GM23248 (cell line): ENCODE measurements at places on chromosomes 6 and 20. TPM values are rescaled to one million over a fixed set of nuclear protein-coding genes. Genes with fewer than 3 reads are reported as not detected.

DNA sequence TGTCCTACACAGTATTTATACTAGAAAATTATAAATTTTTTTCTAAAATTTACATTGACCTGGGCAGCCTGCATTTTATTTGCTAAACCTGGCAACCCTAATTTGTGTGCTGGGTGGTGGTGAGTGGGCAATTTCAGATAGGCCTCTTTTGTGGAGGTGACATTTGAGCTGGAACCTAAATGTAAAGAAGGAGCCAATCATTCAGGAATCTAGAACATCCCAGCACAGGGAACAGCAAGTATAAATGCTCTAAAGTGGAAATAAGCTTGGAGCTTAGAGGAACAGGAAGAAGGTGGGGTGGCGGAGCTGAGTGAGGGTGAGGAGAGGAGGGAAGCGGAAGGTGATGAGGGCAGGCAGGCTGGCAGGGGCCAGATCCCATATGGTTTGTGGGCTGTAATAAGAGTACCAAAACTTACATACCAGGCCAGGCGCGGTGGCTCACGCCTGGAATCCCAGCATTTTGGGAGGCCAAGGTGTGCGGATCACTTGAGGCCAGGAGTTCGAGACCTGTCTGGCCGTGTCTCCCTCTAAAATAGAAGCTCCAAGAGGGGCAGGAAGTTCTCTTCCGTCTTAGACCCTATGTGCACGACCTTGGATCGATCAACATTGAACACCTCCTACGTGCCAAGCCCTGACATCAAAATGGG lies 549 bp upstream of the CSE1L start:
- peak; percentile 16 for DNase-seq

DNA sequence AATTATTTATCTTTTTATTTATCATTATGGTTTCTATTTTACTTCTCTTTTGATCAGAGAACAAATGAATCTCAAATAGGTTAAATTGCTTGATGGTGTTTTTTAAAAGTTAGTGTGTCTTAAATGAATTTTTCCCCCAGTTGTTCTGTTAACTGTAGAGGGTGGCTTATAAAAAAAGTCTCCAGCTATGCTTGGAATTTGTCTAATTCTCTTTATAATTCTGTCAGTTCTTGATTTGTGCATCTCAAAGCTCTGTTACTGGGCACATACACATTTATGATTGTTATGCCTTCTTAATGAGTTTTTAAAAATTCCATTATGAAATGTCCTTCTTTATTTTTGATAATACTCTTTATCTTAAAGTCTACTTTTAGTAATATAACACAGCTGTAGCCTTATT lies 58.0 kb downstream of the LIN28B start:
- peak; percentile 2 for DNase-seq

GRCh38 chr6:135464634-135465033 lies 32.9 kb downstream of the AHI1 start:
- no peak for DNase-seq

GRCh38 chr6:88748141-88748540 lies 215.3 kb downstream of the RNGTT start:
- DNase-seq = peak; percentile 22

GRCh38 chr6:23826572-23826971 lies 299.4 kb upstream of the NRSN1 start:
- DNase-seq = no peak

- no peak for DNase-seq
These were observed 23.3 kb downstream of the ADGRG6 start for GRCh38 chr6:142325111-142325510.

- DNase-seq = no peak
These were observed 47.0 kb upstream of the PRL start for GRCh38 chr6:22343864-22344263.

Gene KCNB1
- polyA plus RNA-seq = 0.13 TPM in 1 of 2 replicates, not detected in the other
